EH (cell line): ENCODE measurements at places on chromosomes 1 and 21.

GRCh38 chr1:92480813-92481598, 5.7 kb downstream of the GFI1 start:
- no peak for DNase-seq

- peak; percentile 93 for DNase-seq
Observed at GRCh38 chr1:244964112-244964971, 100.0 kb upstream of the HNRNPU start.

DNA sequence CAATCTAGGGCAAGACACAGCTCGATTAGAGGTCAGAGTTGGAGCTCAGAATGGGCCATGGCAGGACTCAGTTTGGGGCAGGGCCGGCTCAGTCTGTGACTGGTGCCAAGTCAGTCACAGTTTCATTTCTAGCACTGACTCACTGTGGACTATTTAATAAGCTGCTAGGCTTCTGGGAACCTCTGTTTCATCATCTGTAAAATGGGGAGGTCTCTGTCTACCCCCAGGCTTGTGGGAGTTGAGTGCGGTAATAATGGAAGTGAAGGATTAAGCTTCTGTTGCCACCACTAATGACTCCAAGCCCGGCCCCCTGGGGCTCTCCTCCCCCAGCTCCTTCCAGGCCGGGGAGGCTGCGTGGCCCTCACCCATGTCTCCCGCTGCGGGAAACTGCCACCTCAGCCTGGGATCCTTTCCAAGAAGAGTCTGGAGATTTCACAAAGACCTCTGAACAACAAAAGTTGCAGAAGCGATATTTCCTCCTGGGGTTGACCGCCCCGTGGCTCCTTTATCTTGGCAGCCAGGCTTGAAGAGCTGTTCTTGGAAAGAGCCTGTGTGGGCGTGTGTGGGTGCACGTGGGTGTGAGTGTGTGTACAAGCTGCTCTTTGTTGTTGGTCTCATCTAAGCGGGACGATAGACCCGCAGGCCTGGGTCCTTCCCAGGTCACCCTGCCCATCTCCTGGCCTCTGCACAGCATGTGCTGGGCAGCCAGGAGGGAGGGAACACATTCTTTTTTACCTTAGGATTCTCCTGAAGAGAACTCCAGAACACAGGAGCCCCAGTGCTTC, 29.1 kb downstream of the KNCN start:
- peak; percentile 80 for DNase-seq

- no peak for DNase-seq
Observed at GRCh38 chr1:231172411-231172810, 10.6 kb downstream of the TRIM67 start.

- DNase-seq = no peak
Observed at GRCh38 chr21:40754466-40754865, 92.5 kb downstream of the DSCAM start.

- DNase-seq = peak; percentile 50
Observed at GRCh38 chr1:231926340-231926739, 299.8 kb downstream of the DISC1 start.

- no peak for DNase-seq
Observed at GRCh38 chr1:41541592-41541952, 57.1 kb upstream of the EDN2 start.

DNA sequence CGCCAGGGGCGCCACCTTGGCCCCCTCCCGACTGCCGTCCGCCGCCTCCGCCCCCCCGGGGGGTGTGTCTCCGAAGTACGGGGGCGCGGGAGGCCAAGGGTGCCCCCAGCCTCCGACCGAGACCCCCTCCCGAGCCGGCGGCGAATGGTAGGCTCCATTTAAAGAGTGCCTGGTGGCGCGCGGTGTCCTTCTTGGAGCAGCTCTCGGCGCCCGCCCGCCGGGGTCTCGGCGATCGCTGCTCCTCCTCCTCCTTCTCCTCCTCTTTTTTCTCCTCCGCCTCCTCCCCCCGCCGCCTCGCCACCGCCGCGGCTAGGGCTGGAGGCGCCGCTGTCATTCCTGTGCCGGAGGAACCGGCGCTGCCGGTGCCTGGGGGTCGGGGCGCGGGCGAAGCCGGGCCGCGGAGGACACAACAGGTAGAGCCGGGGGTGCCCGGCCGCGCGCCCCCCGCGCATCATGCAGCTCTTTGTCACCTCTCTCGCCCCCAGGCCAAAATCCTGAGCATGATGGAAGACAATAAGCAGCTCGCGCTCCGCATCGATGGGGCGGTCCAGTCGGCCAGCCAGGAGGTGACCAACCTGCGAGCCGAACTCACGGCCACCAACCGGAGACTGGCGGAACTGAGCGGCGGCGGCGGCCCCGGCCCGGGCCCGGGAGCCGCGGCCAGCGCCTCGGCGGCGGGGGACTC, at the start of gene KAZN:
Gene KAZN (plus strand): TSS at position 188 of the 685 bp plus-strand sequence.
- no peak for DNase-seq

DNA sequence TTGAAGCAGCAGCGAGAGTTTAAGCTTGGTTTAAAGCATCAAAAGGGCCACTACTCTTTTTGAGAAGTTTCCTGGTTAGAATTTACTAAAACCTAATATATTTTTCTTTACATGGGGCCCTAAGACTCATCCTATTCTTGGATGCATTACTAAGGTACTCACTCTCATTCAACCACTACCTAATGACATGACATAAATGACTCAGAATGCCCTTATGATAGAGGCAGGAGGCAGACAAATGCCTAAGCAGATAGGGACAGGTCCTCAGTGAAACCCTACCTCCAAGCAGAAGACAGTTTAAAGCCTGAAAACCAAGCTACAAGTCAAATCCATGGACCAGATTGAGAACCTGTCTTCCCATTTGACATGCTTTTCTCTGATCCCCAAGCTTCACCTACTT, 34.3 kb upstream of the SLC35A3 start:
- no peak for DNase-seq

DNA sequence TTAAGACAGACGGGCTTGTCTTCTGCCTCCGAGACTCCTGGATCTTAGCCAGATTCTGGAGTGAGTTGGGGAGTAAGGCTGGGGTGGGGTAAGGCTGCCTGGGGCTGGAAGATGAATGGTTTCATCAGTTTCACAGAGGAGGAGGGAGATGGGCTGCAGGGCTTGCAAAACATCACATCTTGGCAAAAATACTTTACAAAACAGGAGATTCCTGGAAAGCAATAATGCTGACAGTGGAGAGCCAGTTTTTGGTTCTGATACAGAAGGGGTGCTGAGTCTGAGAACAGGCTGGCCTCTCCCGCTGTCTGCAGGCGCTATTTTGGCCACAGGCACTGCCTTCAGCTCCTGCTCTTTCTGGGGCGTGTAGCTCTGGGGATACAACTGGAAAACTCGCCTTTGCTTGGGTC, 83.4 kb upstream of the KCNE2 start:
- DNase-seq = no peak

DNA sequence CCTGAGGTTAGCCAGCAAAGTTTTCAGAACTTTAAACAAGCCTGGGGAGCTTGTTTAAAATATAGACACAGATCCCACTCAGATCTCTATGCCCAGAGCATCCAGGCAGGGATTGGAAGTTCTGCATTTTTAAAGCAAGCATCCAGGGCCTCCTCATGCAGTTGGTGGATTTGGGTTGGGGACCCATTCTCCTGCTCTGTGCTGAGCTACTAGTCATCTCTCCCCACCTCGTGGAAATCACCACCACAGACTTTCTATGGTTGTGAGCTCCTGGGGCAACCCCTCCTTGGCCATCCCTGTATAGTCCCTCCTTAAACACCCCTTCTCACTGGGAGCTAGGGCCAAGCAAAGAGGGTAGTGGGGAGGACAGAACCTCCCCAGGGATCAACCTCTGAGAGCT, 73.5 kb upstream of the CASZ1 start:
- no peak for DNase-seq

- peak; percentile 80 for DNase-seq
Observed at GRCh38 chr1:160256396-160257046, 5.8 kb downstream of the DCAF8 start.

- peak; percentile 73 for DNase-seq
Observed at GRCh38 chr1:235648954-235649367, 623 bp downstream of the GNG4 start.

- DNase-seq = no peak
Observed at GRCh38 chr1:224348137-224348536, 8.5 kb upstream of the CNIH4 start.

GRCh38 chr1:30417701-30418046, 305.7 kb downstream of the MATN1 start:
- no peak for DNase-seq

- DNase-seq = peak; percentile 52
Observed at GRCh38 chr1:50936321-50936720, 23.7 kb downstream of the FAF1 start.

- DNase-seq = peak; percentile 64
Observed at GRCh38 chr1:207049974-207050391, 1.0 kb downstream of the YOD1 start.

DNA sequence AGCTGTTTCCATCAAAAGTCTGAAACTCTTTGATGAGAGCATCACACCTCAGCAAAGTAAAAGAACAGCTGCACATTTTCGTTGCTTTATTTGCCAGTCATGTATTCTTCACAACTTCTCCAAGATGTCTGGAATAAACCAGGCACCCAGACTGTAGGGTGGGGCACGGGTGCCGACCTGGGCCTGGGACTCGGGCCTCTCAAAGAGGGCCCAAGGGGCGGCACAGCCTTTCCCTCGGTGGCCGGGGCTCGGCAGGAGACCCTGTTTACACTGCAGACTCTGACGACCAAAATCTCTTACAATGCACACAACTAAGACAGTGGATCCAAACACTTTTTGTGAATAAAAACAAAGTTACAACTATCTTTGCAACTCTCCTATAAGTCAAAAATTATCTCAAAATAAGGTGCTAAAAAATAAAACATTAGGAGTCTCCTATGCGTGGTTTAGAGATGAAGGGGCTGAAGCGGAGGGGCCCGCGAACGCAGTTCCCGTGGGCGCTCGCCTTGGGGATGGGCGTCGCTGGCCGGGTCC, 696 bp downstream of the LSS start:
- no peak for DNase-seq

DNA sequence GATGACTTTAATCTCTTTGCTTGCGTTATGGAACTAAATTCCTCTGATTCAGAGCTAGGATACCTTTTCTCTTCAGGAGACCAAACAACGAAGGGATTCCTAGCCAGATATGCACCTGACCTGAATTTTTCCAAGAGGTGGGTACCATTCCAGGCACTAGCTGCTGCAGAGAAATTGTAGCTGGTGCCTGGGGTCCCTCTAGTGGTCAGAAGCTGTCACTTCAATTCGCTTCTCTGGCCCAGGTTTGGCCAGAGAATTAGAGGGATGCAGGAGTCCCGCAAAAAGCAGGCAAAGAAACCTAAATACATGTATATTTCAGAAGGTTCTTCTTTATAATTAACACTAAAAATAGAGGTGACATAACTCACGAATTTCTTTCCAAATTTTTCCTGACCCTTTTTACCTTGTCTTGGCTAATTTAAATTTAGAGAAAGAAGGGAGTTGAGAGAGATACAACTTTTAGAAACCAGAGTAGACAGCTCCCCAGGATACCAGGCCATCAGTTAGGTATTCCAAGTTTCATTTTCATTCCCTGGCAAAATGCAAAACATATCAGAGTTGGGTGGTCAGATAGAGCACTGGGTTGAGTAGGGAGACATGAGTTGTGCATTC, 9.6 kb downstream of the ACKR1 start:
- DNase-seq = peak; percentile 51

GRCh38 chr1:205492774-205493173, 11.7 kb upstream of the CDK18 start:
- DNase-seq = no peak

DNA sequence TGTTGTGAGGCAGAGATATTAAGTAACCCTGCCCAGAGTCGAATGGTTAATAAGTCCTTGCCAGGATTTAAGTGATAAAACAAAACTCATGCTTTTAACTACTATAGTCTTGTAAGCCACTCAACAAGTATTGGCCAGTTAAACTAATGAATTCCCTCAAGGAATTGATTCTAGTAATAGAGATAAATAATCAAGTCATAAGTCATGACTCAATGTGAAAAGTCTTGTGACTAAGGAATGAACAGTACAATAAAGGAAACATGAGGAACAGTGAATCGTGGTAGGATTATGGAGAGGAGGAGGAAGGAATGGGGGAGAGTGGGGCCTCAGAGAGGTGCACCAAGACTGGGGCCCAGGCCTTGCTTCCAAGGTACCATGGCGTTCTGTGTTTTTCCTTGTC, 104.7 kb downstream of the FGGY start:
- DNase-seq = no peak

- DNase-seq = peak; percentile 68
Observed at GRCh38 chr1:229661022-229661877, 35.2 kb downstream of the URB2 start.

DNA sequence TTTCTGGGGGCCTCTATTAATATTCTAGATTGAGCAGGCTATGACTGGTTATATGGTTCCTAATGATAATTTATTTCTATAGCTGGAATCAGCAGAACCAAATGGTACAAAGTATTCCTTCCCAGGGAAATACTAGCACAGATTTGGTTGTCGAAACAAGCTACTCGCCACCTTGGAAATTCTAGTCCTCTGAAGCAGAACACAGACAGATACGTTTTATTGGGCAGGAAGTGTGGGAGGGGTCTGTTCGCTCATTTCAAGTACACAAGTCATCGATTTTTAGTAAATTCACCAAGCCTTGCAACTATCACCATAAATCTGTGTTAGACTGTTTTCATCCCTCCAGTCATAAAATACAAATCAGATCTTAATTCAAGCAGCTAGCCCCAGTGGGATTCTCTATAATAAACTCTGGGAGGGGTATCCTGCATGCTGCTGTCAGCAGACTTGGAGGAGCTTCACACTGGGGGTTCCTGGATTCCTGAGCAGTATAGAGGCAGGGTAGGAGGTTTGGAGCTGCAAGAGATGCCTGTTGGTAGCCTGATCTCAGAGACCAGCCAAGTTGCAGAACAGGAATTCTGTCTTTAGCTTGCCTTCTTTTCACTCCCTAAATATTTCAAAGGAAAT, 9.8 kb upstream of the GPR137B start:
- DNase-seq = no peak

GRCh38 chr1:26275580-26276431, 4.1 kb upstream of the SH3BGRL3 start:
- peak; percentile 98 for DNase-seq

DNA sequence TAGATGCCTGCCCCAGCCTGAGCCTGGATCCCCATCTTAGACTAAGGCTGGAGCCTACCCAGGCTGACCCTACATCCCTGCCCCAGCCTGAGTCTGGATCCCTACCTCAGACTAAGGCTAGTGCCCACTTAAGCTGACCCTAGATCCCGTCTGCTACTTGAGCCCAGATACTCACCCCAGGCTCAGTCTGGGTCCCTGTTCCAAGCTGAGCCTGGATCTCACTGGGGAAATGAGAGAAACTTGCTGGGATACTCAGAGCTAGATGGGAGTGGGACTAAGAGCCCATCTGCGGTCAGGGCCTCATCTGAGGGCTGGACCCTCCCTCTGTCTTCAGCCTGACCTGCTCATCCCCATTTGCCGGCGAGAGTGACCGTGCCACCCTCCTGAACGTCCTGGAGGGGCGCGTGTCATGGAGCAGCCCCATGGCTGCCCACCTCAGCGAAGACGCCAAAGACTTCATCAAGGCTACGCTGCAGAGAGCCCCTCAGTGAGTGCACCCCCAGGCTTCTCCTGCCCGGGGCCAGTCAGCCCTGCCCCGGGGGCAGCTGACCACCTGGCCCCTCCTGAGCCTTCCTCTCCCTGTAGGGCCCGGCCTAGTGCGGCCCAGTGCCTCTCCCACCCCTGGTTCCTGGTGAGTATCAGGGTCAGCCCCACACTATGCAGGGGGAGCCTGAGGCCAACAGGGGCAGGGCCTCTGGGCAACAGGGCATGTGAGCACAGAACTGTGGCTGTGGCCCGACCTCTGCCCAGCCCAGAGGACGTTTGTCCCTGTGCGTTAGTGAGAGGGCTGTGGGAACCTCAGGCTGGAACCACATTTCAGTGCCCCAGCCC, 36.8 kb downstream of the TRIM11 start:
- no peak for DNase-seq

- peak; percentile 86 for DNase-seq
Observed at GRCh38 chr1:207004931-207005830, 27.4 kb downstream of the C1orf116 start.
